Amniotic epithelial cell (primary cell): ENCODE measurements at places on chromosomes 5 and 9.

GRCh38 chr5:150126199-150126920 is 29.3 kb downstream of the PDGFRB start:
- no peak for DNase-seq

GRCh38 chr5:6326776-6327175 is 51.6 kb downstream of the MED10 start:
- DNase-seq = no peak

DNA sequence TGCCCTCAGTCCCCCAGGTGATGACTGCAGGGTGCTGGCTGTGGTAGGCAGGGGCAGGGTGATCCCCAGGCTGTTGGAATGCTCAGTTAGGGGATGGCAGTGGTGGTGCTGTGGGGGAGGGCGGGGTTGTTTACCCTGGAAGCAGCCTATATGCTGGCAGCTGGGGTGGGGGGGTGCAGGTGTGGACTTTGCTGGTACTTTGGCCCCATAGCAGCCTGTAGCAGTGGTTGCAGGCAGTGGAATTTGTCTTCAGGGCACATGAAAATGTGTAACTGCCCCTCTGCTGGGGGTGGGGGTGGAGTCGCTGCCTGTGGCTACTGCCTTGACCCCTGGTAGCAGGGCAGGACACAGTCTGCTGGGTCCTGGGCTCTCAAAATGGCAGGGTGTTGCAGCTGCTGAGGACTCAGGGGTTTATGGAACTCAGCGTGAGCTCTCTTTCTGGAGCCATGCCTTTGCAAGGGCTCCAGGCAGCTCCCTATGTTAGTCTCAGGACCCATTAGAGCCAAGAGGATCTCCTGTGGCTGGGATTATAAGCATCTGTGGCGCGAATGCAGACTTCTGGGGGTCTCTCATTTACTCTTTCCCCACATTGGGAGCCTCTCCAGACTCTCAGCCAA is 65.0 kb downstream of the RMI1 start:
- no peak for DNase-seq

- DNase-seq = no peak
Measured at GRCh38 chr5:13946111-13946510, 1.6 kb upstream of the DNAH5 start.

GRCh38 chr5:175821790-175822211 is 49.6 kb upstream of the CPLX2 start:
- no peak for DNase-seq

GRCh38 chr5:119417891-119418605 is 34.2 kb upstream of the HSD17B4 start:
- peak; percentile 98 for DNase-seq

- no peak for DNase-seq
Measured at GRCh38 chr9:7001571-7001970, 243.8 kb downstream of the KDM4C start.

GRCh38 chr9:21155501-21155900 is 11.0 kb downstream of the IFNA21 start:
- no peak for DNase-seq

GRCh38 chr5:149860801-149861322 is 83.7 kb downstream of the PDE6A start:
- DNase-seq = peak; percentile 74

- DNase-seq = no peak
Measured at GRCh38 chr5:135986891-135987401, 32.2 kb upstream of the LECT2 start.

DNA sequence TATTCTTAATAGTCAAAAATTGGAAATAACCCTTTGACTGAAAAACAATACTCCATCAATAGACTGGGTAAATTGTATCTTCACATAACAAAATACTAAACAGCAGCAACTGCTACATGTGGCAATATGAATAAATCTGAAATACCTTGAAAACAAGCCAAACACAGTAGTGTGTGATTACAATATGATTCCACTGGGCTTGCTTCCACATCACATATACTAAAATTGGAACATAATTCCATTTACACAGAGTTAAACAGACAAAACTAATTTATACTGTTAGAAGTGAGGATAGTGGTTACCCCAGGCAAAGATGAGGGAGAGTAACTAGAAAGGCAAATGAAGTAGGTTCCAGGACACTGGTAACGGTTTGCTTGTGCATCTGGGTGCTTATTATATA is 20.4 kb downstream of the FNIP1 start:
- DNase-seq = no peak

- DNase-seq = no peak
Measured at GRCh38 chr9:91903126-91903911, 46.7 kb downstream of the ROR2 start.

DNA sequence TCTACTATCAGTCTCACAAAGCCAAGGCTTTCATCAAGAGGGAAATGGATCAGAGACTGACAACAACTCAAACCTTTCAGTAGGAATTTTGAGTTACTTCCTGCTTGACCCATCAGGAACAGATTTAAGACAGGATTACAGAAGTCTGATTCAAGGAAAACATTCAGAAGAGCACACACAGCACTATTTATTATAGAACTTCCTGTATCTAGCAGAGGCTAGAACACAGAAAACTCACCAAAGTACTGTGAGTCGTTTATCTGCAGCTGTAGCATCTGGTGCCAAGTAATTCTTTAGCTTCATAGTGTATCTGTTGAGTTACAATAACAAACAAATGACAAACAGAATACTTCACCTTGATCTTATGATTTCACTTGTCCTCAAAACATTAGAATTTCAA is 13.8 kb downstream of the LEAP2 start:
- no peak for DNase-seq

DNA sequence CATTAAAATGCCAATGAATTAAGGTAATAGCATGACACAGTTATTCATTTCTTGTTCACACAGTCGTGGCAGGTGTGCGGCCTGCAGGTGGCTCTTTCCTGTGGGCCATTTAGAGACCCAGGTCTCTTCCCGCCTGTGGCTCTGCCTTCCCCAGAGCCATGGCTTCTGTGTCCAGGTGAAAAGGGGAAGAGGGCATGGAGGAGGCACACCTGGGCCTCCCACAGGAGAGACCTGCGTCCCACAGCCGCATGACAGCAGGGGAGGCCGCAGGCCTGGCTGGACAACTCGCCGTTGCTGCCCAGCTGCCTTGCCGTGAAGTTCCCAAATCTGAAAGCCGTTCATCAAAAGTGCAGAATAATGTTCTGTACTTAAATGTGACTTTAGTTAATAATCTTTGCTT is 14.4 kb upstream of the PLEKHG4B start:
- no peak for DNase-seq

GRCh38 chr5:38603691-38604090 is 47.2 kb upstream of the LIFR start:
- peak; percentile 69 for DNase-seq

DNA sequence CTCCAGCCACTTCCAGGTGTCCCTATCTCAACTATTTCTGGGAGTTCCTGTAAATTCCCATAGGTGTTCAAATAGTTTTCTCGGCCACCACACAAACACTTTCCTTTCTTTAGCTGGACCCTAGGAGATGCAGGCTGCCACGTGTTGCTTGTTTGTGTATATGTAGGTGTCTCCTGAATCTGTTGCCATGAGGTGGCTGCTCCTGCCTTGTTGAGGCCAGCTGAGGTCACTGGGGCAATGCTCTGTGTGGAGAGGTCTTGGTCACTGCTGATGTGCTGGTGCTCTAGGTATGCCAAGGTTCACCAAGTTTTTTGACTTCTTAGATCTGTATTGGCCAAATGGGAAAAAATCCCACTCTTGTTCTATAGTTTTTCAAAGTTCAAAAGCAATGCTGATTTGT is 132.5 kb upstream of the CHD1 start:
- DNase-seq = no peak

GRCh38 chr5:154723740-154724505 is 31.3 kb upstream of the LARP1 start:
- DNase-seq = peak; percentile 92

GRCh38 chr5:170863646-170864045 is 1.8 kb downstream of the RANBP17 start:
- peak; percentile 90 for DNase-seq

DNA sequence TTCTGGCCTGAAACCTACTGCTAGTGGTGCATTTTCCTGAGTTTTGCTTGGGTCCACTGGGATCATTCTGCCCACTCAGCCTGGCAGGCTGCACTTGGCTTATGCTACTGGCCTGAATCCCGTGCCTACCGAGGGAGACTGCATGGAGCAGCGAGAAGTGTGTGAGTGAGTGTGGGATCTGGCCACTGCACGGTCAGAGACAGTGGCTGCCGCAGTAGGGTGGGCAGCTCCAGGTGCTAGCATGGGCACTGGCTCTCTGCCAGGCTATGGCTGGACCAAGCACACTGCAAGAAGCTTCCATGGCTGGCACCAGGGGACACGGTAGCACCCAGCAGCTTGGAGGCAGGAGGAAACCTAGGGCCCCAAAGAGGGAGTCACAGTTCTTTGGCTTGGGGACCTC is 1058.7 kb upstream of the ACO1 start:
- DNase-seq = no peak

GRCh38 chr5:115424030-115424429 is 120.5 kb downstream of the FEM1C start:
- DNase-seq = no peak

DNA sequence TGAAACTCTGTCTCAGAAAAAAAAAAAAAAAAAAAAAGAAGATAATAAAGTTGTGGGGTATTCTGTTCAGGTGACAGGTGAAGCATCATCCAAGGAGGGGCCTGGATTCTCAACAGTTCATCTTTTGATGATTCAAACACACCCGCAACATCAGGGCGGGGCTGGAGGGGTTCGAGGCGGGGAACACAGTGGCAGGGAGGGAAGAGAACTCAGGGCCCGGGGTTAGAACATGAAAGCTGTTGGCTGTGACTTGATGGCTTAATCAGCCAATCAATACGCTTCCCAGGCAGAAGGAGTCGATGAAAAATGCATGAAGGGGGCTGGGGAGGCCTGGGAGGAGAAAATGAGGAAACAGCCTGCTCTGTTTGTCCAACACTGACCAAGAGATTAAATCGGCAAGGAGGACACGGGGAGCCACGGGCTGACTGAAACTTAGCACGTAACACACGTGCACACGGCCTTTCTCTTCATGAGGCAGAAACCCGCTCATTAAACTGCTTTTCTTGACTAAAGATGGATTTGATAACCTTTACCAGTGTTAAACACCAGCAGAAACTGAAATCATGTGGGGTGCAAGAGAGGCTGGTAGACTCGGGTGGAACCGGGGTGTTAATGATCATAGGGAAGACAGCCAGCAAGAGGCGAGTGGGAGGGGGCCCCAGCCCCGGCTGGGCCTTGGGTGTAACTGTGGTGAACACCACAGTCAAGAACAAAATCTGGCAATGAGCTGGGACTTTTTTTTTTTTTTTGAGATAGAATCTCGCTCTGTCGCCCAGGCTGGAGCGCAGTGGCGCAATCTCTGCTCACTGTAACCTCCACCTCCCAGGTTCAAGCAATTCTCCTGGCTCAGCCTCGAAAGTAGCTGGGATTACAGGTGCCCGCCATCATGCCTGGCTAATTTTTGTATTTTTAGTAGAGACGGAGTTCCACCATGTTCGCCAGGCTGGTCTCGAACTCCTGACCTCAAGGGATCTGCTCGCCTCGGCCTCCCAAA is 105.7 kb upstream of the RAPGEF1 start:
- no peak for DNase-seq
